Stromal cell of bone marrow (primary cell): ENCODE measurements at places on chromosomes 12 and 14.

DNA sequence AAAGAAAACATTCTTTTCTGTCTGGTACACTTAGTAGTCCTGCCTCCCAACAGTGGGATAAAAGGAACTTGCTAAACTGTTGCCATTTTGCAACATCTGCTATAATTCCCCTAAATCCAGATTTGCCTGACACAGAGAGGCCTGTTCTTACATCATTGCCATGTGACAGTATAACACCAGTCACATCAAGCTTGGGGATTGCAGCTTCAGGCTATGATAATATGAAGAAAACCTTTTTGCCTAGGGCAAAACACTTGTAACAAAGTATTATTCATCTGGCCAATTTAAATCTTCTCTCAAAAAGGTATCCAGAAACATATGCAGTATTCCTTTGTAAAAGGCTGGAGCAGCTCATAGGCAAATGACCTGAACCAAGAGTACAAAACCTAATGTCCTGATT is 80.9 kb upstream of the OTX2 start:
- DNase-seq = no peak

DNA sequence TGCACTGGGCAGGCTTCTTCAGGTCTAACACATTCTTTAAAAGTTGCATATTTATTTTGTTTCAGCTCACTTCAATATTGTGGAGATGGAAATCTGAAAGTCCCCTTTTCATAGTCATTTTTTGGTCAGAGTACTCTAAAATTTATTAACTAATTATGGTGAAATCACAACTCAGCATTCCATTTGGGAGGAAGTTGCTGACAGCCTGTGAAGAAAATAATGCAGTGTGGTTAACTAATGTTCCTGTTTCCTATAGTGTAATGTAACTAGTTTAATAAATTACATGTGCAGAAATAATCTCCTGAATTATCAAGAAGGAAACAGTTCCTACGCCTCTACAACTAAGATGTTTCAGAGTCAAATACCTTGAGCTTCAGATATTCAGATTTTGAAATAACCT is 17.1 kb downstream of the LRFN5 start:
- no peak for DNase-seq

GRCh38 chr12:43978556-43978955 is 142.7 kb downstream of the TMEM117 start:
- no peak for DNase-seq

GRCh38 chr14:29803045-29803444 is 124.6 kb downstream of the PRKD1 start:
- no peak for DNase-seq

GRCh38 chr12:46783871-46784270 is 41.9 kb downstream of the SLC38A4 start:
- no peak for DNase-seq

GRCh38 chr12:102642199-102642598 is 161.8 kb upstream of the IGF1 start:
- no peak for DNase-seq
